Stimulated activated CD8-positive, alpha-beta memory T cell treated with anti-CD3 and anti-CD28 coated beads, Interleukin-15, amount 100 ng/mL, for 24 hours (primary cell): ENCODE measurements at places on chromosomes 1 and 21.

GRCh38 chr1:154951901-154952657 is 3.8 kb downstream of the PBXIP1 start:
- no peak for DNase-seq

DNA sequence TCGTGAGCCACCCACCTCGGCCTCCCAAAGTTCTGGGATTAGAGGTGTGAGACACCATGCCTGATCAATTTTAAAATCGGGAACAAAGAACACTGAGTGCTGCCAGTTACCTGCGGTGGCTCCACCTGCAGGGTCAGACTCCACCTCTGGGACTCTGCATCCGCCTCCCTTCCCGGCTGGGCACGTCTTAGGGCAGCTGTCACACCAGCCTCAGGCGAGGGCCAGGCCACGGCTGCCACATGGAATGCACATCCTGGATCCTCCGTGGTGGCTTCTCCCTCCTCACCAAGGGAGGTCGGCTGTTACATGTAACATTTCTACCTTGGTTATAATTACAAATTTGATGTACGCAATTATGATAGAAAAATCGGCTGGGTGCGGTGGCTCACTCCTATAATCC is 5.9 kb upstream of the MXRA8 start:
- no peak for DNase-seq

- no peak for DNase-seq
Measured at GRCh38 chr21:37454869-37455503, 88.4 kb downstream of the DYRK1A start.

DNA sequence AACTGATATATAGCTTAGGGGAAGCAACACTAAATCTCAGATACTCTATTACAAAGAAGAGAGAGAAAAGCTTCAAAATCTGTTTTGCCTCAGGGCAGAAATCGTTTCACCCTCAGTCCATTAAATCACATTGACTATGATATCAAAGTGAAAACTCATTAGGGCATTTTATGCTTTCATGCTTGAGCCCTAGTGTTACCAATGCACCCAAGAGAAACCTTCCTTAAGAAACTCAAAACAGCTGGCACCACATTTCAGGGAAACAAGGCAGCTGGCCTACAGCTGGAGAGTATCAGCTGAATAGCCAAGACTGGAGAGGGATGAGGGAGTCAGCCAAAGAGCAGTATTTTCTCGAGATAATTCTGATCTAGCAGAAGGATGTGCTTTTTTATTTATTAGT is 14.9 kb downstream of the COLGALT2 start:
- DNase-seq, result no peak

GRCh38 chr1:5991381-5992025 is 722 bp downstream of the NPHP4 start:
- DNase-seq, result peak; percentile 19

DNA sequence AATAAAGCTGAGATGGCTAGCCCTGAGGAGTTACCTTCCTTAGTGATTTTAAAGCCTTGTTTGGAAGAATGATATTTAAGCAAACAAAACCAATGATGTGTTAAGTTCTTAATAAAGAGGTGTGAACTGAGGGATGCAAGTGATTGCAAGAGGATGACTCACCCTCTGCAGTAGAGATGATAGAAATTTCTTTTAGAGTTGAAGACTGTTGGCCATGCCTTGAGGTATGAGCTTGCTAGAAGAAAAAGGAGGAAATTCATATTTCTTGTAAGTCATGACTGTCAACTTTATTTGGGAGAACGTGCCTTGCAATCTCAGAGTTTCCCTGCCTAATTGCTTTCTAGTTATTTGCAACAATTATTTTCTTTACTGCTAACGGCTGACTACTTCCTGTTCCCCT is 94.7 kb downstream of the PLA2G4A start:
- DNase-seq, result no peak

- DNase-seq, result no peak
Measured at GRCh38 chr21:33655588-33656221, 13.4 kb downstream of the ITSN1 start.

- DNase-seq, result no peak
Measured at GRCh38 chr21:32508558-32508957, 76.8 kb downstream of the TCP10L start.

GRCh38 chr1:82073659-82074058 is 272.9 kb downstream of the ADGRL2 start:
- DNase-seq, result no peak

- DNase-seq, result no peak
Measured at GRCh38 chr1:170856455-170856854, 78.9 kb upstream of the MROH9 start.

GRCh38 chr1:179588425-179589024 is 3.1 kb upstream of the TDRD5 start:
- no peak for DNase-seq

DNA sequence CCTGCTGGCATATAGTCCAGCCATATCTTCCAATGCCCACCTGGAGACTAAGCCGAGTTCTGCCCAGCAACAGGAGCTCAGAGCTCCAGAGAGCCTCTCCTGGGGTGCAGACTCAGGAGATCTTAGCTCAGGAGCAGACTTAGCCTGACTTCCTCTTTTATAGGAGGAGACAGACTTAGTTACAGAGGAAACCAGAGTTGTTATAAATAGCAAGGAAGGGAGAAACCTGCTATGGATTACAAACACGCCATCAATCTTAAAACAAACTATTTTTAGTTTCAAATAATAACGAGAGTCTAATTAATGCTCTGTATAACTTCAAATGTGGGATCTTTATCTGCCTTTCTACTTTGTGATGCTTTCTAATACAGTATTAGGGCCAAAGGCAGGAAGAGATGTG is 3.3 kb upstream of the KIF21B start:
- DNase-seq, result no peak

DNA sequence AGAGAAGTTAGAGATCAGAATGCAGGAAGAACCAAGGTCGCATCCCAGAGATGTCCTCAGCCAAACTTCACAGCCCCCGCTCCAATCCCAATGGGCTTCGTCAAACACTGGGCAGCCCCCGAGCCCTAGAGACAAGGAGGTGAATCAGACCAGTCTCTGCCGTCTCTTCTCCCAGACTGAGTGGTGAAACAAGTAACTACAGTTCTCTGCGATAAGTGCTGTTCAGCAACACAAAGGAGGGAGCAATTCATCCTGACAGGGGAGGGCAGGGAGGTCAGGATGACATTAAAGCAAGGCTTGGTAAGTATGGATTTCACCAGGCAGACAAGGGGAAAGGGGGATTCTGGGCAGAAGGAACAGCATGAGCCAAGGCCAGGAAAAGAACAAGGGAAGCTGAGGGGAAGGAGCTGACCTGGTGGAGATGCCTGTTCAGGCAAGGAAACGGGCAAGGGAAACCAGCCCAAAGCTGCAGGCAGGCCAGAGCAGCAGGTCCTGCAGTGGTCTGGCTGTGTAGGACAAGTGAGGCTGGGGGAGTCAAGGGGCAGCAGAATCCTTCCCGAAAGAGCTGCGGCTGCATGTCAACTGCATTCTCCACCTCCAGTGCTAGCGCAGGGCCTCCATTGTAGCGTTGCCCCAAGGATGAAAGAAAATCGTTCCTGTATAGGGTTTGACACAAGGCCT is 13.6 kb upstream of the ERI3 start:
- no peak for DNase-seq

DNA sequence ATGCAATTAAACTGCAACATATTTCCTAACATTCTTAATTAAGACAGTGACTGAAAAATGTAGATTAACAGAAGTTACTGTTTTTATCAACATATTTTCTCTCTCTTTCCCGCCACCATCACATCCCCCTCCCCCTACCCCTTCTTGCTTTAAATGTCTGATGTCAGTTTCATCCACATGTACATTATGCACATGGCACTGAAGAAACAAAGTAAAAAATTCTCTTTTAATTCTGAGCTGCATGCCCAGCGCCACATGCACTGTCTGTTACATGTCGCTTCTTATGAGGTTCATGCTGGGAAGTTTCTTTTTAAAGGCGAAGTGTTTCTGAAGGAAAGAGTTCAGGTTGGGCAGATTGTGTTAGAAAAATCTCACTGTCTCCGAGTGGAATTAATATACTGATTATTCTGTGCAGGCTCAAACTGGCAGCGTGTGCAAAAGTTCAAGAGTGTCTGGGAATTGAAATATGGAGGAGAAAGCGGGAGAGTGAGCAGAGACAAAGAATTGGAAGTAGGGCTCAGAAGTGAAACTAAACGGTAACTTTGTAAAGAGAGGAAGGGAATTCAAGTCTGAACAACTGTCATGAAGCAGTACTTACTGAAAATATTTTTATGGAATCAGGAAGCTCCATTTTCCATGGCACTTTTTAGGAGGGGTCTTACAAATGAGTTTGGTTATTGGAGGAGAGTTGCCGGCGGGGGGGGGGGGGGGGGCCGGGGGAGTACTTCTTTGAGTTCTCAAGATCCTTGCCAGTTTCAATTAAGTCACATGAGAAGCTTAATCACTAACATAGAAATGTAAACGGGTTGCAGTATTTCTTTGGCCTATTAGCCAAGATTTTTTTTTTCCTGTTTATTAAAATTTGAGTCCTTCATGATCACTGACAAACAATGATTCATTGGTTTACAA is 217.6 kb downstream of the SDCCAG8 start:
- no peak for DNase-seq

DNA sequence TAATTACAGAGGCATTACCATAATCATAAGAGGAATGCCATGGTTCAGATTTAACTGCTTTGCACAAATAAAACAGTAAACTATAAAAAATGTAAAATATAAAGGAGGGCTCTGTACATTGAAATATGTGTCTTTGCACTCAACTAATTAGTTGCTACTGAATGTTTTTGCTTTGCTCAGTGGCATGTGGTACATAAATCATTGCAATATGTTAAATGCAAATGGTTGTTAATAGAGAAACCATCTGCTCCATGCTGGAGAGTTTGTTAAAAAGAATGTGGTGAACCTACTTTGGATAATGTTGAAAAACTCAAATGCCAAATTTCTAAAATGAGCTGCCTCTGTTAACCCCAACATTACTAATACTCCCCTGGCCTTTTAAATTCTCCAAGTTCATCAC is 201.5 kb downstream of the NTNG1 start:
- no peak for DNase-seq

DNA sequence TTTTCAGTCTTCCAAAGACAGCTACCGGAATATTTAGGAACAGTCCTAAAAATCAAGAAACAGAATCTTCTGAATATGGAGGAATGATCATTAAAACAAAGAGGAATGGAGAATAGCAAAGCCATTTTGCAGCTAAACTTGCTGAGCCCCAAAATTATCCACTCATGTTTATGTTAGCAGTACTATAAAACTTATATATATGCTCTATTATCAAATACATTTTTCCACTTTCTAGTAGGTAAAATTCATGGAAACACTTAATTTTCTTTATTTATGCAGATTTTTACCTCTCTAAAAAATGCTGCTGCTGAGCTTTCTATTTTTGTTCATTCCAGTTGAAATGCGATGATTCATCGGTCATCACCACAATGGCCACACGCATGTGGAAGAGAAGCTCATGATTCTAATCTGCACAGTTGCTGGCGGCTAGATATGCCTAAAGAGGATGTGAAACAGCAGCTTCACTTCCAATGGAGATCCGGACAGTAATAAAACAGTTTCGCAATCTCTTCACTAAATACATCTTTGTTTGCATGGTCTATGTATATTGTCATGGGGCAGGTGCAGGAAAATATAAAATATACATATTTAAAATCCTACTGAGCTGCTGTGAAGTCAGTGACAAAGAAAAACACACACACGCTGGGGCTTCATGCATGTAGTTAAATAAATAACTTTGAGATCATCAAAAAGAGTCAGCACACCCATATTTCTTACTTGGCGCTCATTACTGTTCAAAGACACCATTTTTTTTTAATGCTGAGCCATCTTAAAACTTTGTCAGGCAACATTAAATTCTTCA is 292.2 kb downstream of the SMYD3 start:
- no peak for DNase-seq

- no peak for DNase-seq
Measured at GRCh38 chr1:173410133-173410793, 66.9 kb upstream of the PRDX6 start.

DNA sequence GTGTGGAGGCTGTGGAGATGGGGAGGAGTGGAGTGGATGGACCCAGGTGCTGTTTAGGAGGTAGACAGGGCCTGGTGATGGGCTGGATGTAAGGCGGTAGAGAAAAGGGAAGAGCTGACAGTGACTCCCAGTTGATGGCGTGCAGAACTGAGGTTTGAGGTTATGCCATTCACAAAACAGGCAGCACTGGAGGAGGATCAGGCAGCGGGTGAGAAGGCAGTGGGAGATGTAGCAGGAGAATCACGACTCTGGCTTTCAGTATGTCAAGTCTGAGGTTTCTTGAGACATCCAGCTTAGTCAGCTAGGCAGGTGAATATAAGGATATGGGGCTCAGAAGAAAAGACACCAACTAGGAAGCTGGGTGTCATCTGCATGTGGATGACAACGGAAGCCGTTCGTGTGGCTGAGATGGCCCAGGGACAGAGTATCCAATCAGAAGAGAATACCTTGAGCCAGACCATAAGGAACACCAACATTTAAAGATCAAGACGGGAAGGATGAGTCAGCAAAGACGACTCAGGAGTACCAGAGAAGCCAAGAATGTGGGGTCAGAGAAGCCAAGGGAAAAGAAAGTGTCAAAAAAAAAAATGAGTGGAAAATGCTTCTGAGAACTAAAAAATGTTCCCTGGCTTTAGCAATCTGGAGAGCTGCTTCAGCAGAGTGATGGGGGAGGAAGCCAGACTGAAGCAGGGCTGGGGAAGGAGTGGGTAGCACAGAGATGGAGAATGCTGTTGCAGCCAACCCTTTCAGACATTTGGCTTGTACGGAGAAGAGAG is 15.2 kb downstream of the LRRN2 start:
- DNase-seq, result no peak

- DNase-seq, result no peak
Measured at GRCh38 chr1:67522001-67522441, 91.8 kb upstream of the SERBP1 start.
